ENCODE measurements at places on chromosomes 11 and 22.

DNA sequence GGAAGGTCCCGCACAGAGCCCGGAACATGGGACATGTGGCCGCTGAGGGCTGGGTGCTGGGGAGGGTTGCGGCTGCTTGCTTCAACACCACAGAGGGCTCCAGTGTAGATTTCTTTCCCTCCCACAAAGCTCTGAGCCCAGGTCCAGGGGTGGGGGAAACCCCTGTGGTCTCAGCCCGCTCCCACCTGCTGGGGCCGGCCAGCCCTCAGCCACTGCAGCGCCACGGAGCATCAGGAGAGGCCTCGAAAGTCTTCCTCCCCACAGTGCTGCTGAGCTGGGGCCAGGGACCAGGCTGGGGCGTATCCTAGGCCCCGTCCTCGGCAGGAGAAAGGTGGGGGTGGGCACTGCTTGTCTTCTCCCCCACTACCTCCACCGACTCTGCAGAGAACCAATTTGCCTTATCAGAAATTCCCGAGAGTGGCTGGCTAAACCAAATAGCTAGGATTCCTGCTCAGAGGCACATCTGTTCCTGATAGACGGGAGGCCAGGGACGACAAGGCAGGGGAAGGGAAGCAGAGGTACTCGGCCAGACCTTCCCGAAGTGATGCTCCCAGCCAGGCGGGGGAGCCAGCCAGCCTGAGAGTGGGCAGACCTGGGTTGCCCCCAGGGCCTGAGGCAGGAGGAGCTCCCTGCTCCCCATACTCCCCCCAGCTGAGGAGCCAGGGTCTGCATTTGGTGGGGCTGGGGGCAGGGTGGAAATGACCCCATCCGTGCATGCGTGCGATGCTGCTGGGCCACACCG, 18.7 kb downstream of the IGF2 start:
- DNase-seq: no peak

DNA sequence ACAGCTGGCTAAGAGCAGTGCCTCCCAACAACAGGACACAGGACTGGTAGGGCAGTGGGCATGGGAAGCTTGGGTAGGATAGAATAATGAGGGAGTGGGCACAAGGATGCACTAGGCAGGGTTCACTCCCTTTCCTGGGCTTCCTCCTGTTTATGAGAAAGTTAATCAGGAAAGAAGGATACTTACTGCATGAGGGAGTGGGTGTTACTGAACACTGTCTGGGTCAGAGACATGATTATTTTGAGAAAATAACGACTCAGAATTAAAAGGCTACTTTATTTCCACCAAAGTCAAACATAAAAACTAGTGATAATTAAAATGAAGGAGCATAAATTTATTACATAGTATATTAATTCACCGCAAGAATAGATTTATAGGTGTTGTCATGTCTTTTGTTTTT, 35.8 kb downstream of the NCAM1 start:
- DNase-seq: no peak

DNA sequence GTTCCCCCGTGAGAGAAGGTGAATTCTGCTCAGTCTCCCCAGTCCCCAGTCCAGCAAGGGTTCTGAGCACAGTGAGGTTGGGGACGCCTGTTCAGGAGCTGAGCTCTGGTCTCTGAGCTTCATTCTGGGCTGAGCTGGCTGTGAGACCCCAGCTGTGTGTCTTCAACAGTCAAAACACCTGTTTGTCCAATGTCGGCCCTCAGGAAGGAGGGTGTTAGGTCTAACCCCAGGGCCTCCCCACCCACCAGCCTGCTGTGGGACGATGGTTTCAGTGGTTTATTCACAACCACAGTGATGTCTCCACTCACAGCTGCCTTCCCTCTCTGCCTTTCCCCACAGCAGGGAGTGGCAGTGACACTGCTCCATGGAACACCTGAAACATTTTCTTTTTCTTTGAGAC, 1282.9 kb downstream of the TBC1D22A start:
- no peak for DNase-seq

DNA sequence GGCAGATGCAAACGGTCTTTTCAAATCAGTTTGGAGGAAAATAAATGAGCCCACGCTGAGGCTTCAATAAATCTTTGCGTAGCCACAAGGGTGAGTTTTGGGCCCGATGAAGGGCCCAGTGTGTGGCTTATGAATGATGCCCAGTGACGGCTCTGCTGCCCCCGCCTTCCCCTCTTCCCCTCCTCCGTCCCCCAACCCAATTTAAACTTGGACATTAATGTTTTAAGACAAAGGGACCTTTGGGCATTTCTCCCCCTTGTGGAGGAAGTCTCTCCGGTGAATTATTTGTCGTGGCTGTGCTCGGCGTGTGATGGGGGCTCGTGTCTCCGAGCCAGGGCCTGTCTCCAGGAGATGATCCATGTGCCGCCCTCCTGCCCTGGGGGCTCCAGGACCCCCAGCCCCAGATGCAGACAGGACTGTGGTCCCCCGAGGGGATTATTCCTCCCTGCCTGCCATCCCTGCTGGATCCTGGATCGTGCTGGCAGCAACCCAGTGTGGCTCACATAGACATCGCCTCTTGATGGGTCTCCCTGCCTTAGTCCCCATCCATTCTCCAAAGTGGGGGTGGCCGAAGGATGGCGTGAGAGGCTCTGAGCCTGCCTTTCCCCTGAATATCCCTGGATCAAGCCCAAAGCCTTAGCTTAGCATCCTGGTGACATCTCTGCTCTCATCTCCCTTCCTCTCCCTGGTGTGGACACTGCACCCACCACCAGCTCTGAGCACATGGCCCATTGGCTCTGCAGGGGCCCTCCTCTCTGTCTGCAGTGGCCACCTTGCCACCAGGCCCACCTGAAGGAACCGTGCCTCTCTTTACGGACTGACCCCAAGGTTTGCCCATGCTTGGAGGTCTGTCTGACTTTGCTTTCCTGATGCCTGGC, 56.4 kb downstream of the SMIM38 start:
- DNase-seq: no peak

DNA sequence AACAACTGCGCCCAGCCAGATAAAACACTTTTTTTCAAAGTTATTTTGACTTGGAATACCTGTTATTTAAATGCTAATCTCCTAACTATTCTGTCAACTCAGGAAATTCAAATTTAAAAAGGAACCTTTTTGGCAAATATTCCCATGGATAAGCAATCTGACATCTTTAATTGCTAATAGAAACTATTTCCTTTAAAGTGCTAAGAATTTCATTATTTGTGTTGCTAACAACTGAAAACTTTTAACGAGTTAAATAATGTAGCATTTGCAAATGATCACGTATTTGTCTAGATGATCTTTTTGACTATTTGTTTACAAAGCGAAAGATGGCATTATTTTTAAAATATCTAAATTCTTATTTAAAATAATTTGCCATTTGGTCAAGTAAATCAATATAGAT, 28.8 kb downstream of the CSTF3 start:
- DNase-seq: no peak

DNA sequence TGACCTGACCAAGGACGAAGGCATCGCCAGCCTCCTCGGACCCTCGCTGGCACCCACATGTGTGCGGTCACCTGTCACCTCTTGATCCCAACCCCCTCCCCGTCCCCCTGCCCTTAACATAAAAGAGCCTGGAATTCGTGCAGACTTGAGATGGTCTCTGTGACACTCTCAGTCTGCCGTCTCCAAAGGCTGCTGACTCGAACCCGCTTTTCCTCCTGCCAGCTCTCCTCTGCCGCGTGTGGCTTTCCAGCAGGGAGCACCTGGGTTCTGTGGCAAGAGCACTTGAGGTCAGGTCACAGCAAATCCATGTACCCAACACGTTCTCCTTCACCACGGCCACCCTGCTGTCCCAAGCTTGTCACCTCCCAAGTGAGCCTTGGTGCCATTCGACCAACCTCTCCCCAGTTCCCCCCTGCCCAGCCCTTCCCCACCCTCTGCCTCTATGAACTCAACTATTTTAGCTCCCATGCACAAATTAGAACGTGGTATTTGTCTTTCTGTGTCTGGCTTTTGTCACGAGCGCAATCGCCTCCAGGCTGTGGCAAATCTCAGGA, 207.6 kb downstream of the BRD1 start:
- no peak for DNase-seq

DNA sequence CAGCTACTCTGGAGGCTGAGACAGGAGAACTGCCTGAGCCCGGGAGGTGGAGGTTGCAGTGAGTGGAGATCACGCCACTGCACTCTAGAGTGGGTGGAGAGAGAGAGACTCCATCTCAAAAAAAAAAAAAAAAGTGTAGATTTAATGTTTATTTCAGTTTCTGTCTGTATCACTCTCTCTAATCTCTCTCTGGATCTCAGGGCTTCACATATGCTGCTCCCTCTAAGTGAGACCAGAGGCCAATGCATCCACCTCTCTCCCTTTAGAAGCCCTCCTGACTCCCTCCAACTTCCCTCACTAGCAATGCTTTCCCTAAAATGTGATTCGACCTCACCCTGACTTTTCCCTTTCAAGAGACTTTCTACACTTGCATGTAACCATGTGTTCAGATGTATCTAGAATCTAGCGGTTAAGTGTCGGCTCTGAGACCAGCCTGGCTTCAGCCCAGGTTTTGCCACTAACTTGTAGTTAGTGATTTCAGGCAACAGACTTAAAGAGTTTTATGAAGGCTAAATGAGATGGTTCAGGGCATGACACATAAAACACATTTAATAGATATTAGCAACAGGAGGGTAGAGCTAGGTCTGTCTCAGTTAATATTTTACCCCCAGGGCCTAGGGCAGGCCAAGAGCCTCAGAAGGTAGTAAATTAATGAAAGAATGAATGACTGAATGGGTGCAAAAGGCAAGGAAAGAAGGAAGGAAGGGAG, 364.3 kb downstream of the LARGE1 start:
- DNase-seq: no peak

DNA sequence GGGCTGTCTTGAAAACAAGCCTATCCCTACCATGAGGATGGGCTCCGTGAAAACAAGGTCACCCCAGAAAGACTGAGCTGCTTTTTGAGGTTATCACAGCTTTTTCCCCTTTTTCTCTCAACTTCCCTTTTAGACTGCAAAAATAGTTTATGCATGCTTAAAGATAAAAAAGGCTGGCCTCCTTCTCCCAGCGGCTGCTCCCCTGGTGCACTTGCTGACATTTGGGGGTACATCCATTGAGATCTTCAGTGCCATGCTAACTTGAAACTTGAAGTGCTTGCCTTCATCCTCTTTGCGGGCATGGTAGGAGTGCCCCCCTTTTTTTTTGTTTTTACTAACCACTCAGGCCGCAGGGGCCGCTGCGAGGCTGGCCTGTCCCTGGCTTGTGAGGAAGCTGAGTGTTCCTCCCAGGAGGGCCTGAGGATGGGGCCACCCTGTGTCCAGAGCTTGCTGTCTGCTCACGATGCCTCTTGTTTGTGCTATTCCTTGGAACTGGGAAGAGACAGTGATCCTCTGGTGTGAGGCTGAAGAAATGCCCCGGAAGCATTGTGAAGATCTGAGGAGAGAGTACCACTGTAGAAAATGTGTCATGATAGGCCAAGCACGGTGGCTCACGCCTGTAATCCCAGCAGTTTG, 2.2 kb downstream of the TANGO2 start:
- DNase-seq: no peak

- no peak for DNase-seq
These were observed 5.2 kb upstream of the IL17RA start for GRCh38 chr22:17079572-17079971.

DNA sequence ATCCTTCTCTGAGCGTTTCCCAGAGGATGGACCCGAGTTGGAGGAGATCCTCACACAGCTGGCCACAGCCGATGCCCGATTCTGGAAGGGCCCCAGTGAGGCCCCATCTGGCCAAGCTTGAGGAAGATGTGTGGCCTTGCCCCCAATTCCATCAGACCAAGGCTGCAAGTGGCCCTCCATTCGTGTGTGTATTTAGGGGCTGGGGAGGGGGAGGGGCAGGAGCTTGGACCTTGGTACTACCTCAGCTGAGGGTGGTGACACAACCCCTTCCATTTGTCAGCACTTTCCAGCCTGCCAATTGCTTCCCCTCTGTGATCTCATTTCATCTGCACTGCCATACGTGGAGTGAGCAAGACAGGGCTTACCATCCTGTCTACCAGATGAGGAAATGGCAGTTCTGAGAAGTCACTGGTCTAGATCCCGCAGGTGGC, 1.3 kb upstream of the BBS1 start:
- DNase-seq: no peak

DNA sequence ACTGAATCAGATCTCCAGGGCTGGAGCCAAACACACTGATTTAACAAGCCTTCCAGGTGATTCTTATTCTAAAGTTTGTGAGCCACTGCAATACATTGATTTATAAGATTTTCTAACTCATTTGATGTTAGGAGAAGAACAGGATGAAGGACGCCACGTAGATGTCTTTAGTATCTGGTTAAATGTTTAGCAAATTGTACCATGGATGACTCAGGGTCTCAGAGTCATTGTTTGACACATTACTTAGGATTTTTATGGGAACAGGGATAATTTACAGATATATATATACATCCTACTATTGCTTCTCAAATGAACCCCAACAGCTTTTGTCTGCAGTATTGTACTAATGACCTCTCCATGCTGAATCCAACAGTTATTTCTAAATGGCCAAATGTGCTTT, 143.1 kb upstream of the DDI1 start:
- DNase-seq: no peak

DNA sequence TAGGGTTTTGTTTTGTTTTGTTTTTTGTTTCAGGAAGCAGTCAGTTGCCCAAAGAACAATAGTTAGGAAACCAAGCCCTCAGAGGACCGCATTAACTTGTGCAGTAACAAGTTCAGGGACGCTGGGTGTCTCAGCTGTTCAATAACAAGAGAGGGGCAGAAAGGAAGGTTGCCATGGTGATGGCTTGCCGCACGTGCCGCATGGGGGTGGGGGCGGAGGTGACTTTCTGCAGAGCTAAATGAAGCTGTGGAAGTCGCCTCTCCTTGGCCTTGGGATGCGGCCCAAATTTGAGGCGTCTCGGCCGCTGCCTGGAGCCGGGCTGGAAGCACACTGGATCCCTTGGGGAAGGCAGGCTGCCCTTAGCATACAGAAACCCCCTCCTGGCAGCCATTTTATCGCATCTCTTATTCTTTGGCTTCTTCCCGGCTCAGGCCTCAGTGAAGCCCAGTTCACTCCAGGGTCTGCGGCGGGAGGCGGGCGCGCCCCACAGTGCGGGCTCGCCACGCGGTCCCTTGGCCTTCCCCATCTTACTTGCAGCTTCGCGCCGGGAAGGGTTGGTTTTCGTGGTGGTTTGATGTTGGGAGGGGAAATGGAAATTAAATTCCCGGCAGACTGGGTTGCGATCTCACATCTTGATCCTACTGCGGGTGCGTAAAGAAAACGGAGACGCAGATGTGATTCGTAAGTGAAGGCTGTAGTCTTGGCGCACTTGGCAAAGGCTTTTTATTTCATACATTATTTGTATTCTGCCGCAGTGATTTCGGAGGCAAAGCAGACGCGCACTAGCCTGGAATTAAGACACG, 94.3 kb downstream of the SLC17A6 start:
- no peak for DNase-seq

GRCh38 chr11:2388431-2389376, 11.6 kb downstream of the CD81 start:
- DNase-seq: no peak

Data from LNCaP clone FGC (cell line).